T47D (cell line): ENCODE measurements at places on chromosomes 7 and 10.

DNA sequence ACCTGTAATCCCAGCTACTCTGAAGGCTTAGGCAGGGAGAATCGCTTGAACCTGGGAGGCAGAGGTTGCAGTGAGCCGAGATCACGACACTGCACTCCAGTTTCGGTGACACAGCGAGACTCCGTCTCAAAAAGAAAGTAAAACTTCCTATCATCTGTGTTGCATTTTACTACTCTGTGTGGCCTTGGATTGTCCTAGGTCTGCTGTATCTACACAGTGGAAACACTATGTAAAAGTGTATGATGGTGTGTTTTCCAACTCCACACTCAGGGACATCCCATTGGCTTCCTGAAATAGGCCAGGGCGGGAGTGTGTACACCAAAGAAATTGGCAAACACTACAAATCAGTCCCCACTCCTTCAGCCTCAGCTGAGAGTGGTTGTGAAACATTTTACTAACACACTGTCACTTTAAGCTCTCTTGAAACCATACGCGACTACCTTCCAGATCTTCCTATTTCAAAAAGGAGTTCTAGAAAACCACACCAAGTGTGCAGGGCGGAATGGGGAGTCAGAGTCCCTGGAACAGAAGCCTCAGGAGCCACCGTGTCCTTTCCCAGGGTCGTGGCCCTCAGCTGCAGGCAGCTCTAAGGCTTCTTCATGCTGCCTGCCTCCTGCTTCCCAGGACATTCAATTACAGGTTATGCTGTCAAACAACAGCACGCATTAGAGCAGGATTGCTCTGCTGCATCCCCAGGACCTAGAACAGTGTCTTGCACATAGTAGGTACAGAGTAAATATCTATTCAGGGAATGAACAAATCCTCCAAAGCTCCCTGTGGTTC, 275.4 kb downstream of the PARD3 start:
- DNase-seq = peak; percentile 7

DNA sequence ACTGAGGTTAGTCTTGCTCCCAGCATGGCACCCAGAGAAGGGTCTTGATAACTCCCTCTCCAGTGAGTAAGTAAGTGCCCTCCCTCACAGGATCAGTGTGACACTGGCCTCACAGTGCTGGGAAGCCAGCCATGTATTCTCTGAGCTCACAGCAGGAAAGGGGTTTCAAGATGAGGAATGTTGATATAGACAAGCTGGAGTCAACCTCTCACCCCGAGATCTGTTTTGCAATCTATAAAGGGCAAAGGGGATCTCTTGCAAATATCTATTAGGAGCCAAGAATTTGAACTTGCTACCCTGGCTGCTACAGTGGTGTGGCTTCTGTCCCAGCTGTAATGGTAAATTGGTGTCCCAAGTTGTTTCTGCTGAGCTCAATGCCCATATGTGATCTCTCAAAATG, 70.2 kb upstream of the ADAM12 start:
- no peak for DNase-seq

DNA sequence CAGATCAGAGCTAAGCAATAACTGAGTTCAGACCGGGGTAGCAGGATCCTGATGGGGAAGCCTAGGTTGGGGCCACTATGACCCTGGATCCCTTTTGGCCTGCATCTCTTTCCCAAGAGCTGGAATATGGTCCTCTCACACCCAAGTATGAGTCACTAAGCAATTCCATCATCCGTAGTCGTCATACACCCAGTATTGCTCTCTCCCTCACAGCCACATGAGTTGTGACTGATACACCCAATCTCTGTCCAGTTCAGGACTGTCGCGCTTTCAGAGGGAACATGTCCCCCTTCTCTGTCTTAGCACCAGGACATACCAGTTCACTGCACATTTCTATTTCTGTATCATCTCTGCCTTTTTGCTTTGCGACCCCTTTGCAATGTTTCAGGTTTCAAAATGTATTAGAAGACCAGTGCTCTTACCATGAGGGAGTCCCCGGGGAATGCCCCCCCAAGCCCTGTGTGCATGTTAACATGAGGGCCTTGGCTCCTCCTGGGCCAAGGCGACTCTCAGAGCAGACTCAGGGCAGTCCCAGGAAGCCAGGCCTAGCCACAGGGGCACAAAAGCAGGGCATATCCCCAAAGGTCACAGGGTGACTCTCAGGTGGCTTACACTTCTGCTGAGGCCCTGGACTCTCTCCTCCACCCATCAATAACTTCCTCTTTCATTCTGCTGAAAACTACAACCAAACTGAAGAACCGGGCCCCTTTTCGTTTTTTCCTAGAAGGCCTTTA, 75.3 kb upstream of the SAMD8 start:
- no peak for DNase-seq

GRCh38 chr7:134153493-134154136, 26.5 kb downstream of the LRGUK start:
- DNase-seq = no peak

DNA sequence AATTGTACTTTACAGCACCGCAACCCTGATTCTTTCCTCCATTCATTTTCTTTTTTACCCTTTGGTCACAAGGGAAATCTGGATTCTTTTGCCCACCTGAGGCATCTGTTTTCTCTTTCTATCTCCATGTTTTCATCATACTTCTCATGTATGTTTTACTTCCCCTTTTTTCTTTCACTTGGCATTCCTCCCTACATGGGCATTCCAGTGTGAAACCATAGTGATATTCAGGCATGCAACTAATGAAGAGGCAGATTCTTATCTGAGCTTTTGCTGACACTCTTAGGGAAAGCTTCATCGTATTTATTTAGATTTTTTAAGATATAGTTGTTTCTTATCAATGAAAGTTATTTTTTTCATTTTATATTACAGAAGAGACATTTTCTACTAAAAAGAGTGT, 405.2 kb upstream of the TEX47 start:
- DNase-seq = no peak

DNA sequence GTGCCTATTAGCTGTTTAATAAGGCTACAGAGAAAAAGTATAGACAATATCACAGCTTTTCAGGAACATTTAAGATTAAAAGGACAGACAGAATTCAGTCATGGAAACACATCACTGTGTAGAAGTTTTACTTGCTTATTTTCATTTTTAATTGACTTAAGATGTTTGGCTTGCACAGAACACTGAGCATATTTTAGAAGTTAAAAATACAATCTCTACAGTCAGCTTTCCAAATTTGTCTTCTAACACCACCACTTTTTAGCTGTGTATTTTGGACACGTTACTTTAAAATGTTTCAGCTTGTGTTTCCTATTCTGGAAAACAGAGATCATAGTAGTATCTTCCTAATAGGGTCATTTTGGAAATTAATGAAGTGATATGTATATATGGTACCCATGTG, 11.8 kb downstream of the CFAP69 start:
- no peak for DNase-seq

DNA sequence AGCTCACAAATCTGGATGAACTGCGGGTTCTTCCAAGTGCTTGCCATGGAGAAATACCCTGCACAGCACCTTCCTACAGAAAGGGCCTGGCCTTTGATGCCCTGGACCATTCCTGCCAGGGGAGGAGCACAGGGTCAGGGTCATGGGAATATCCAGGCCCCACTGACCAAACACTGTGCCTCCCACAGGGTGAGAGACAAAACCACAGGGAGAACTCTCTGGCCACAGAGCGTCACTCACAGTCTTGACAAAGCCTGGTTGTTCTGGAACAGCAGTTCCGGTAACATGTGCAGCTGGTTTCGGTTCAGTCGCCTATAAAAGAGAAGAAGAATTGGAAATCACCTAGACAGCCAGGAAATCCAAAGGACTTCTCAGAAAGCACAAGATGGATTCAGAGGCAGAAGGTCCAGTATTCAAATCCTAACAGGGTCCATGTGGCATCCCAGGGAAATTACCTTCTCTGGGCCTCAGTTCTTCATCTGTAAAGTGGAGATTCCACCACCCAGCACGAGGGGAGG, 28.1 kb downstream of the SLIT1 start:
- DNase-seq = no peak

DNA sequence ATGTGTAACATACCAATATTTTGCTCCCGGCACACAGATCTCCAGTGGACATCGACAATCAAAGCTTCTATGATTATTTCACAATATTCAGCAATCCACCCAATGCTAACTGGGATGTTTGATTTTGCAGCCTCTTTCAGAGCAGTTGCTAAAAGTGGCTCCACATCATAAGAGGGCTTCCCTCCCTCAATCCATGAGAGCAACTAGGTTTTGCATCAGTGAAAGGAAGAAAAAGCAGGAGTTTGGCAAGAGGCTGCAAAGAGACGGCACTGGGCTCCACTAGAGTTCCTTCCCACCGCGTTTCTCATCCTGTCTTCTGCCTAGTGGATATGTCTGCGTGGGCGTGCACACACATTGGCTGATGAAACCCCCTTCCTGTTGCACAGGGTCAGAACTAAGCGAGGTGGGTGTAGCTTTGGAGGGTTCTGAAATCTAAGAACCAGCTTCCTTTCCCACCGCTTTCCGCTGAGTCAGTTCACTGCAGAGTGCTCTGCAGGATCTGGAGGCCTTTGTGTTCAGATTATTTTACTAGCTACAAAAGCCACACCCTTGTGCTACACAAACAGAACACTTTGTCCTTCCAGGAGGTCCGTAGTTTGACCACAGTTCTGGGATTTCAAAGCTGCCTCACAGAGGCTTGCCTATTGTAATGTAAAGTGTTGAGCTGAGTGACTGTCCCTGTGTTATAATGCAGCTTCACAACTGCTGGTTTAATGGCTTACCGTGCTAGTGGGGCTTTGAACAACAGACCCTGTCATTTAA, 28.1 kb downstream of the ARL4A start:
- DNase-seq = peak; percentile 41

DNA sequence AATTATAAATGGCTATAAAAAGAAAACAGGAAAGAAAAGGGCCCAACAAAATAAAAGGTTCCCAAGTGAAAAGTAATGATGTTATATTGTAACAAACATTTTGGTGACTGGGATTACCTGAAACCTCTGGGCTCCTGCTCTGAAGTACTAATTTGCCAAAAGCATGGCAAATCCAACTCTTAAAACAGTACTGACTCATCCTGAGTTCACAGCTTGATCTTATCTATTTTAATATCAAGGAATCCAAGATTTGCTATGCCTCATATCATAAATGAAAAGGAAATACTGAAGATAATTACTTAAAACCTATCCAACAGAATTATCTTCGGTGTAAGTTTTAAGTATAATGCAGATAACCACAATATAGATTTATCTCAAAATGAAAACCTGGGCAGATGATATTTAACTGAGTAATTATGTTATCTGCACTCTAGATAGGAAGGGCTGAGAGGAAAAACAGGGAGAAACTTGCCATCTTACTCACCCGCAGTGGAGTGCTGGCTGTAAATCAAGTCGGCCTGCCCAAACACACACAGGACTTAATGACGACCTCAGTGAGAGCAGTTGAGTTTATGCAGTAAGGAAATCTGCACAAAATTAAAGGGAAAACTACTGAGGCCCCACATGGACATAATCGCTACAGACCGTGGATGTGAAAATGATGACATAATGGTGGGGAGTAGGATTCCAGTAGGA, 48.4 kb downstream of the MPP7 start:
- DNase-seq = no peak

- no peak for DNase-seq
Measured at GRCh38 chr10:127570036-127570435, 20.9 kb downstream of the NPS start.

GRCh38 chr10:110223298-110223925, 16.0 kb downstream of the MXI1 start:
- DNase-seq = no peak

DNA sequence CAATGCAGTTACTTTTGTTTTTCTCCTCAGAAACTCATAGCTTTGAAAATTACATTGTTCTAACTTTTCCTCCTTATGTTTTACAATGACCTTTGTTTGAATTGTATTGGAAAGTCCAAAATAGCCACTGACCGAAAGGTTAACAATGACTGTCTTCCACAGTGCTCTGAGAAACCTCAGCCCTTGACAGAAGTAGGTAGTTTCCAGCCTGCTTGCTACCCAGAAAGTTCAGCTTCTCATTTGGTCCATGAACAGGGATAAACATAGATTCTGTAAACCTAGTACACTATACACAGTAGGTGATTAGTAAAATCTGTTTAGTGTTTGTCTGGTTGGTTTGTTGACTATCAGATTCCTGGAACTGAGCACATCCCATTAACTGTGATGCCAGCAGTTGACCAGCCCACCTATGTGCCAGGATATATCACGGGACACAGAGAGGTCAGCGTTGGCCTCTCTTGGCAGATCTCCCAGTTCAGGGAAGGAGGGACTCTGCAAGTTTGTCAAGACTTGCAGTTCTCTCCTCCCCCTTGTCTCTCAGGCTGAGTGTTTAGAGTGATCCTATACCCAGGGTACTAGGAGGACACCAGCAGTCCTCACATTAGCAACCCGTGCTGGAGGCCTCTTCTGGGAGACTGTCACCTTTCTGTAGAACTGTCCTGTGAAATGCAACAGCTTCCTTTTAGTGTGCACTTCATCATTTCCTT, 297.6 kb downstream of the ARHGAP12 start:
- DNase-seq = no peak

- DNase-seq = peak; percentile 72
Measured at GRCh38 chr10:29811751-29812427, 177.1 kb upstream of the SVIL start.

DNA sequence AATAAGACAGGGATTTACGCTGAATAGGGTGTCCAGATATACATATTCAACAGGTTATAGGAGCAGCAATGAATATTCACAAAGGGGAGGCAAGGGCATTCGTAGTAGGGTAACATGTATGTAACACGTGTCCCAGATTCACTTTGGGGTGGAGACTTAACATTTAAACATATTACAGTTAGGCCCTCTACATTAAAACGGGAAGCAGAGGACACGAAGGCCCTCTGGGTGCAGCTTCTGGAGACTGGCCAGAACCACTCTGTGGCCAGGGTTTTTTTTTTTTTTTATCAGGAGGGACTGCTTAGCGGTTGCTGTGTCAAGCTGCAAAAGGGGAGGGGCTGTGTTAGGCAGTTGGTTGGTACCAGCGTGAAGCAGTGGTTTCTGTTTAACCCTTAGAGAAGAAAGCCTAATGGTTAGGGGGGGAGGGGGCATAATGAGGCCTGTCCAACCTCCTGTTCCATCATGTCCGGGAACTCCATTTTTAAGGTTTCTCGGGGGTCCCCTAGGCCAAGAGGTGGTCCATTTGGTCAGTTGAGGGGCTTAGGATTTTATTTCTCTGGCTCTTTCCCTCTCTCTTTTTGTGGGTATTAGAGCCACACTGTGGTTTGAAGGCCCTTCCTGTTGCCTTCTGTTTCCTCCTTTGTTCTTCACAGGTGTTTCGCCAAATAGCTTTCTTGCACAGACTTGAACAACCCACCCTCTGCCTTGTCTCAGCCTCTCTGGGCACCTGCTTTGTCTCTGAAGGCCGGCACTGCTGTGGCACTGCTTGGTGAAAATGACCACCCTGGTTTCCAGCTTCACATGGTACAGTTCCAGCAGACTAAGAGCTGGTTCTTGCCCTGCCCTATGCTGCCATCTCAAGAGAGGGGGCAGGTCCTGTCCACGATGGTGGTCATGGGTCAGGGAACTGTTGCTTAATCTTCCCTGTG, 26.4 kb downstream of the PRF1 start:
- no peak for DNase-seq

GRCh38 chr7:134532180-134532953, 5.0 kb downstream of the AKR1B10 start:
- DNase-seq = no peak

DNA sequence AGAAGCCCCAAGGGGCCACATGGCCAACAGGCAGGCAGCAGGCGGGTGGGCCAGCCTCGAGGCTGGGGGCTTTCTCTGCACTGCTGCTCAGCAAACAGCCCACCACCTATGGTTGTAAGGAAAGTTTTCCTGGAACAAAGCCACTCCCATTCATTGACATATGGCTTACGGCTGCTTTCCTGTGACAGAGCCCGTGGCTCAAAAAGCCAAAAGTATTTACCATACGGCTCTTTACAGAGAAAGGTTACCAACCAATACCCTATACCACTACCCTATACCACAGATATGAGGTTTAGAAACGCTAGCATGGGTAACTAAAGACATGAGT, 152.7 kb downstream of the MAD1L1 start:
- DNase-seq = no peak
